Skin of body (tissue), 3 donors: ENCODE measurements at places on chromosomes 5 and 9.

- DNase-seq = no peak
These were observed 204.2 kb upstream of the CD180 start for GRCh38 chr5:67400752-67401151.

- no peak for DNase-seq
These were observed 845.9 kb downstream of the MAT2B start for GRCh38 chr5:164351245-164351834.

DNA sequence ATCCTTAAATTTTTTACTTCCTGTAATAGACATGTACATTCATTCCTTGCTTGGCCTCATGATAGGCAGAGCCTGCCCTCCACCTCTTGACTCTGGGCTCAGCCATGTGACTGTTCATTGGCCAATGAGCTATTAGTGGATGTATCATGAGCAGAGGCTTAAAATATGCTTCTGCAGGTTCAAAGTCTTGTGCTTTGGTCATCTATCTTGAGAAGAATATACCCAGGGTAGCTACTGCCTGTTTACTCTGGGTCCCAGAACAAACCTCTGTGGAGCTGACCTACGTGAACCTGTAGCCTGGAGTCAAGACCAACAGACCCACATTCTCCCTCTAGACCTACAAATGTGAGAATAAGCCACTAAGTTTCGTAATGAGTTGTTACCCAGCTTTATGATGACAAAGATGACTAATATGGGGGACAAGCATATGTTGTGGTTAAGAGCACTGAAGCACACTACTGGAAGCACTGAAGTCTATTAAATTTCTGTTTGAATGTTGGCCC is 244.4 kb downstream of the MAST4 start:
- no peak for DNase-seq

DNA sequence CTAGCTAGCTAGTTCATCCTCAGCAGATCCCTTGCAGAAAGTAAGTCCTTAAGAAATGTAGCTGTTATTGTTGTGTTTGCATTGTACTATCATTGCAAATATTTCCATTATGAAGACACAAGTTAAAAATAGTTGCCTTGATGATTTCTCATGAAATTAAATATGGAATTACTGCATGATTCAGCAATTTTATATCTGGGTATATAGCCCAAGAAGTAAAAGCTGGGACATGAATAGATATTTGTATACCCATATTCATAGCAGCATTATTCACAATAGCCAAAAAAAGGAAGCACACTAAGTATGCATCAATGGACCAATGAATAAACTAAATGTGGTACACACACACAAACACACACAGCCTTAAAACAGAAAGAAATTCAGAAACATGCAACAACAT is 6.8 kb downstream of the IFNB1 start:
- no peak for DNase-seq

- DNase-seq = no peak
These were observed 10.3 kb upstream of the CRHBP start for GRCh38 chr5:76942581-76942980.

DNA sequence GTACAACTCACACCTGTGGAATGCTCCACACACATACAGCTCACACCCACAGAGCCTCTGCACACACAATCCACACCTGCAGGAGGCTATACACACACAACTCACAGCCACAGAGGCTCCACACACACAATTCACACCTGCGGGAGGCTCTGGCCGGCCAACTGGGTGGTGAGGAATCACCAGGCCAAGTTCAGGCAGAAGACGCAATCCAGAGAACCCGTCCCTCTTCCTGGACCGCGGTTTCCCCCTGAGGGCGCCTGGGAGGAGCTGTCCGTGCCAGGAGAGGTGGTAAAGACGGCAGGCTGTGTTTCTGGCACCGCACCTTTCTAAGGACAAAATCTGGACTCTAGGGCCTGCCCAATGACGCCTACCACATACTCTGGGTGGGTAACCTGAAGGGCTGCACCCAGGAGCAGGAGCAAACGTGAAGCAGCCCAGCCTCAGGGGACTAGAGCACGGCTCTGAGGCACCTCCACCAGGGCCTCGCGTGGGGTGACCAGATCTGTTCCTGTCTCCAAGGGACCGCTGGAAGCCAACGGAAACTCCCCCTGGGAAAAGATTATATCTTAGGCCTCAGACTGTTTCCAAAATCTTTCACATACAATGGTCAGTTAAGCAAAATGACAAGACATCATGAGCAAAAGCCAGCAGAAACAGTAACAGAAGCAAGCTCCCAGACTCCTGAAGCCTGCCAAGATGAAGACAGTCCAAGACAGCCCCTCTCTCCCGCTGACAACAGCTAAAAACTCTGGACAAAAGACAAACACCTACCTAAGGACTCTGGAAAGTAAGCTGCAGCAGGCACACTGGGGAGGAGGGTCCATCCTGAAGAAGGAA is 16.9 kb downstream of the CAMSAP1 start:
- no peak for DNase-seq

DNA sequence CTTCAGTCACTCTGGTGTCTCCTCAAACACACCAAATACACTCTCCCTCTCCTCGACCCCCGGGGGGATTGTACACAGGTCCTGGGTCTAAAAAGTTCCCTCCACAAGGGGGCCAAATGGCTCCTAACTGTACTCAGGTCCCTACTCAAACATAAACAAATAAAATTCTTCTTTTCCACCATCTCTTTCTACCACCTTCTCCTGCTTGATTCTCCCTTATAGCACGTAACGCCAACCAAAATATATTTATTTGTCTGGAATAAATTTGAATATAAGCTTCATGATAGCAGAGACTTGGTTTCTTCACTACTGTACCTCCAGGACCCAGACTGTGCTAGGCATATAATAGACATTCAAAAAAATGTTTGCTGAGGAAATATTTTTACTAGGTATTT is 21.4 kb downstream of the ZNF608 start:
- DNase-seq = no peak

DNA sequence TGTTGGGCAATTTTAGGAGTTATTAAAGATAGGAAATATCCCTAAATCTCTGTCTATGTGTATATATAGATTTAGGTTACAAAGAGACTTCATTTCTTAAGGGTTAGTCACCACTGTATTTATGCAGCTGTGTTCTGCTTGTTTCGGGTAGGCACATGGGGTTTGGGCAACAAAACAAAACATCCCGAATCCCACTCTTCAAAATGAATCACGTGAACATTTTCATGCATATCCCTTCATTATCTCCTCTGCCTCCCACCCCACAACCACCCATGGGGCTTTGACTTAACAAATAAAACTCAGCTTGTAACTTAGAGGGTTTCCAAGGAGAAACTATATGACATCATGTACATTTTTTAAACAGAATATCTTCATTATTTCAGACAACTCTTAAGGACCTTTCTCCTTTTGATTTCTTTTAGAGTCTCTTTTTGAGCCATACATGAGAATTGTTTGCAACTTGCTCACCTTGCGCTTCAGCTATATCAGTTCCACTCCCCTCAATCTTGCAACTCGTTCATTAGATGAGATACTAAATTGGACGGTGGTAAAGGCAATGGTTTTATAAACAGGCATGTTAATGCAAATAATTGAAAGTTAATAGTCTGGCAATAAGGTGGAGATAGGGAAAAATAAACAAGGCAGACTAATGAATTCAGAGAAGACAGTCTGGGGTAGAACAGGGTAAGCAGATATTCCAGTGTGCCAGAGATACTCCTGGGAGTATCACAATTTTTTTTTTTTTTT is 136.7 kb downstream of the CD180 start:
- DNase-seq = no peak

DNA sequence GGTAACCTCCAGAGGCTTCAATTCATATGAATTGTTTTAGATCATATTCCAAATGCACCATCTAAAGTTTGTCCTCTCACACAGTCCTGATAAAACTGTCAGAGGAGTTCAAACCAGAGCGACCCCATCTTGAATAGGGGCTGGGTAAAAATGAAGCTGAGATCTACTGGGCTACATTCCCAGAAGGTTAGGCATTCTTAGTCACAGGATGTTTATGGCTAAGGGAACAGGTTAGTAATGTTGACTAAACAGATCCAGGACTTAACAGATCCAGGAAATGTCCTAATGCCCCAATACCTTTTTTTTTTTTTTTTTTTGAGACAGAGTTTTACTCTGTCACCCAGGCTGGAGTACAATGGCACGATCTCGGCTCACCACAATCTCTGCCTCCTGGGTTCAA is 192.6 kb upstream of the PRDM9 start:
- no peak for DNase-seq
